ENCODE measurements at places on chromosomes 16 and 17.
A peak's percentile ranks its signal among the peaks of the same experiment; 100 is the strongest.

DNA sequence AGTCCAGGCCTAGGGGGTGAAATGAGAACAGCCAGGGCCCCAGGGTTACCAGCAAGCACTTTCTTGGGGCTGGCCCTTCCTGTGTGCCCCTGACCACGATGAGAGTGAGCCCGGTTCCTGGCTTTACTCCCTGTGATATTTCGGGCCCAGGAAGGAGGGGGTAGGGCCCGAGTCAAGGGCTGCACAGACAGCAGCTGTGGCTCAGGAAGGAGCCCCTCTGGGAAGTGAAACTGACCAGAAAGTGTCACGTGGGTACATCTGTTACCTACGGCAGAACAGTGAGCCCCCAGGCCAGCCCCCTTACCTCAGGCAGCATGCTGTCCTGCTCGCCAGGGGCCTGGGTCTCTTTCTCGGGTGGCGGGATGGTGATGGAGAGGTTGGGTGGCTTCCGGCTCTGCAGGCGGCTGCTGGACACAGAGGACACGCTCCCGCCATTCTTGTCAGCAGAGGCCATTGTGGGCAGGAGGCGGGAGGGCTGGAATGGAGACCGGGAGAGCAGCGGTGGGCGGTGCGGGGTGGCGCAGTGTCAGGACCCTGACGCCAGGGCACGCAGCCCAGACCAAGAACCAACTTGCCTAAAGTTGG, 13.8 kb downstream of the AANAT start:
- DNase-seq, result no peak

DNA sequence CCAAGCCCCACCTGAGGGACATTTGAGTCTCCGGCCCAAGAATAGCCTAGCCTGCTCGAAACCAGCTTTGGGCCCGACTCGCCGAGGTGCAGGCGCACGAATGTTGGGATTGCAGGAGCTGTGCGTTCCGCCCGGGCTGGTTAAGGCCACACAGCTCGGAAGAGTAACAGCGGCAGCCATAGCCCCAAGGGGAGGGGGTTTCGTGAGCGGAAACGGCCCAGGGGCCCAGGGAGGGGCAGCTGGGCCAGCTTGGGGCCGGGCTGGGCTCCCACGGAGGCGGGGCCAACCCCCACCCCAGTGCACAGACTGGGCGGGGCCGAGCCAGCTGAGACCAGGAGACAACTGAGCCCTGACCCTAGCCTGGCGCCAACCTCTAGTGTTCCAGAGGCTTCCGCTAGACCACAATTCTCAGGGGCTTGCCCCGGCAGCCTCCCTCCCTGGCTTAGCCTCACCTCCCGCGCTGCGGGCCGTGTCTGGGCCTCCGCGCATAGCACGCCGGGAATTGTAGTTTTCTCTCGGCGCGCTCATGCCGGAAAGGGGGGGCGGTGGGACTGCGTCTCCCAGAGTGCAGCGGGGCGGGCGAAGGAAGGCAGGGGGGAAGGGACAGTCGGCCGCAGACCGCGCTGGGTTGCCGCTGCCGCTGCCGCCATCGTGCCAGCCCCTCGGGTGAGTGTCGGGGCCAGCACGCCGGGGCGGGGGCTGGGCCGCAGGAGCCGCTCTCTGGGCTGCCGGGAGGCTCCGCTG, at the start of gene NUTF2:
NUTF2 (plus strand) TSS at position 614 of the 744 bp plus-strand sequence. CDS start 18,198 bp downstream, outside the sequence.
- DNase-seq, result peak; percentile 96

GRCh38 chr17:43880420-43880991, 26.8 kb downstream of the MPP2 start:
- DNase-seq, result peak; percentile 48

DNA sequence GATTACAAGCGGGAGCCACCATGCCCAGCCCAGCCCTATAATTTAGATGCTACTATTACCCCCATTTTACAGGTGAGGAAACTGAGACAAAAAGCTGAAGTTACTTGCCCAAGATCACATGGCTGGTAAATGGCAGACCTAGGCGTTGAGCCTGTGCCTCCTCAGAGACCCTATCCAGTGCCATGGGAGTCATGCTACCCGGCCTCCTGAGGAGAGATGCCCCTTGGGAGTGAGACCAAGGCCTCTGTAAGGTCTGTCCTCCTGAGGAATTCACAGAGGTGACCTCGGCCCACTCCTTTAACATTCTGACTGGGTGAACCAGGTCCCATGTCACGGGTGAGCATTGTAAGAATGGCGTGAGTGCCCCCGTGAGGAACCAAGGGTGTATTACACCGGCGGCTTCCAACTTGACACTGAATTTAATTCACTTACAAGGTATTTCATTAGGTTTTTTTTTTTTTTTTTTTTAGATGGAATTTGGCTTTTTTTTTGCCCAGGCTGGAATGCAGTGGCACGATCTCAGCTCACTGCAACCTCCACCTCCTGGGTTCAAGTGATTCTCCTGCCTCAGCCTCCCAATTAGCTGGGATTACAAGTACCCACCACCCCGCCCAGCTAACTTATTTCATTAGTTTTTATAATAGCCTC, 95.7 kb downstream of the ABCC6 start:
- peak; percentile 67 for DNase-seq

DNA sequence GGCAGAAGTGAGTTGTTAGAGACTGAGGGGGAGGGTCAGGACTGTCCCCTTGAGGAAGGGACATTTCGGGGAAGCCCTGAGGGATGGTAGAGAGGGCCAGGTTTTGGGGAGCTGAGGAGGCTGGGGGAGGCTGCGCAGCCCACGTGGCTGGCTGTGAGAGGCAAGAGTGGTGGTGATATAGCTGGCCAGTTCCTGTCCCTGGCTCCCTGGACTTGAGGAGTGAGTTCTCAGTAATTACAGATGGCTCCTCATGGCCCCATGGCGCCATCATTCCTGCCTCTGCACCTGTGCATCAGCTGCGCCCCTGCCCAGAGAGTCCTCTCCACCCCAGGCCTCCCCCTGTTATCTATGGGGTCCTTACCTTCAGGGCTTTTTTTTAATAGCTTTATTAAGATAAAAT, 30.3 kb downstream of the MPRIP start:
- no peak for DNase-seq

- DNase-seq, result peak; percentile 20
Observed at GRCh38 chr17:15957206-15957605, 12.3 kb downstream of the ADORA2B start.

GRCh38 chr17:36133602-36134236, 30.1 kb downstream of the CCL4 start:
- DNase-seq, result no peak

DNA sequence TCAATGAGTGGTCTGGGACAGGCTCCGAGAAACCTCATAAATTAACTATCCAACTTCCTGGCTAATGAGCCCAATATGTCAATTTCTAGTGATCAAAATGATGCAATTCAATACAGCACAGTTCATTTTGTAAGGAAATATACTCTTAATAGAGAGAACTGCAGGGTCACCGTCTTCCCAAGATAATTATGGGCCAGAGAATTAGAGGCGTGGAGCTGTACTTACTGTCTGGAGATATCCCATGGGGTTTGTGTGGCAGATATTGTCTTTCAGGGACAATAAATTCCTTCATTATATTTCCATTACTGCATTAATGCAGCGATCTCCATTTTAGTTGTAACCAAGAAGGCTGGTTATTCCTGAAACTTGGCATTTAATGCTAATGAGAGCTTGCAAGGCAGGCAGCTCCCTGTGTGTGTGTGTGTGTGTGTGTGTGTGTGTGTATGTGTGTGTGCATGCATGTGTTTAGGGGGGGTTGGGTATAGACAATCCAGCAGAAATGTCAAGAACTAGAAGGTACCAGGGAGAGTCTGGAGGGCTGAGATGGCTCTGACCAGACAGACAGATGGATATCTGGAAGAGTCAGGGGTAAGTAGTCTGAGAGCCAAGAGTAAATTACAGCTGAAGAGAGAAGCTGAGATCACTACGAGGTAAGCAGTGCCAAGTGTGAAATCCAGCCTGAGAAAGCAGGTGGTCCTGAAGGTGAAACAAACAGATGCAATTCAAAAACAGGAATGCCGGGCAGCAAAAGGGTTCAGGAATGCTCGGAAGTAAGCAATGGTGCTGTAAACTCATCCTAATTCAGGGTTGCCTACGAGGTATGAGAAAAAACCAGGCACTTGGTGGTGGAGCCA, 393.0 kb downstream of the CA10 start:
- no peak for DNase-seq

DNA sequence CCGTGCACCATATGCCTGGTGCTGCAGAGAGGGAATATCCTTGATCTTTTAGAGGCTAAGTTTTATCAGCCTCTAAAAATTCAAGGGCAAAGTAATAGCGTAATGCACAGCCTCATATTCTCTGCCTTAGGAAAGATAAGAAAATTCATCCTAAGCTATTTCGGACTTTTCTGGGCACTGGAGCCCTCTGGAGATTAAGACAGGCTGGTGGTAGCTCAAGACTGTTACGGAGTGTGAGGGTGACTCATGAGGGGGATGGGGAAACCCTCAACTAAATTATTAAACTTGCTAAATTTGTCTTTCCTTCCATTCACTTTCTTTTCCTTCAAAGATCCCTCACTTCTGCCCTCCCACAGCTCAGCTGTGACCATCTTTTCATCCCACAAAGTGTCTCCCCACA, 73.3 kb downstream of the RPH3AL start:
- no peak for DNase-seq

Measured in CD4-positive, alpha-beta T cell treated with Interleukin-6 for 4 hours (primary cell).